Peyer's patch (tissue), 4 donors: ENCODE measurements at places on chromosomes 3 and 15. TPM values are rescaled to one million over a fixed set of nuclear protein-coding genes. Genes with fewer than 3 reads are reported as not detected.

COL8A1 gene
- not detected for total RNA-seq

GOLGA8R gene
- 5.0 TPM for total RNA-seq

LMOD3 gene
- total RNA-seq: not detected

ANKRD63 gene
- not detected for total RNA-seq

TMEM207 gene
- not detected for total RNA-seq

TMEM62 gene
- total RNA-seq: 53.5 TPM

OR5K2 gene
- total RNA-seq: not detected

SGO1 gene
- total RNA-seq: 3.5 TPM

PPP1R14D gene
- total RNA-seq: 42.9 TPM

TRMT10C gene
- total RNA-seq: 28.9 TPM

ZPLD1 gene
- total RNA-seq: not detected

STARD9 gene
- 17.7 TPM for total RNA-seq

ACTR8 gene
- 25.9 TPM for total RNA-seq

TRH gene
- total RNA-seq: not detected

GCSAM gene
- 0.40 TPM for total RNA-seq

CFAP100 gene
- total RNA-seq: not detected

RBP2 gene
- 315 TPM for total RNA-seq
